Posterior cingulate gyrus (tissue), 11 donors: ENCODE measurements at places on chromosomes 2 and 18.

DNA sequence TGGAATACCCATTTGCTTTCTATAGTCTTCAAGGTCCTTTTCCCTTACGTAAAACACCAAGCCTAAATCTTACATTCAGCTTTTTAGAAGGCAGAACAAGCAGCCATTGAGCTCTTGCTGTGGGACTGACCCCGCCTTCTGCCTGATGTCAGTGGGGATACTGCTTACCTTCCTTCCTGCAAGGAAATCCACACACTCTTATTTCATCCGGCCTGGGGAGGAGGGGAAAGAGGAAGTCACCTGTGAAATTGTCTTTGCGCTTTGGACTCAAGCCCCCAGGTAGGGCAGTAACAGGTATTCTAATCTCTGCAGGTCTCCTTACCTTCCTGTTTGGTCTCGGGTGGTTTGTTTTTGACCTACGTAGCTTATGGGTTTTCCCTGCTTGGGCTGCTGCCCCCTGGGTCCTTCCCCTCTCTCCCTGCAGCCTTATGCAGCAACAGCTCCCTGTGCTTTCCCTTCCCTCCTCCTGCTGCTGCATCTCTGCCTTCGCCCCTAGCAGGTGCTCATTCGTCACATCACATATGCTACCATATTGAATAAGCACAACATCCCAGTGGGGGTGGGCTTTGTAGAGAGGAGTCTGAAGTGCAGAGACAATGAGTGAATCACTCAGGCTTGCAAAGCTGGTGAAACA lies 402.5 kb upstream of the TRIB2 start:
- no peak for DNase-seq

GRCh38 chr18:25351777-25352628 lies at the start of gene ZNF521:
Gene ZNF521 (minus strand): TSS chr18:25352166. CDS start chr18:25350946, 1,220 bp downstream.
- peak; percentile 97 for DNase-seq

DNA sequence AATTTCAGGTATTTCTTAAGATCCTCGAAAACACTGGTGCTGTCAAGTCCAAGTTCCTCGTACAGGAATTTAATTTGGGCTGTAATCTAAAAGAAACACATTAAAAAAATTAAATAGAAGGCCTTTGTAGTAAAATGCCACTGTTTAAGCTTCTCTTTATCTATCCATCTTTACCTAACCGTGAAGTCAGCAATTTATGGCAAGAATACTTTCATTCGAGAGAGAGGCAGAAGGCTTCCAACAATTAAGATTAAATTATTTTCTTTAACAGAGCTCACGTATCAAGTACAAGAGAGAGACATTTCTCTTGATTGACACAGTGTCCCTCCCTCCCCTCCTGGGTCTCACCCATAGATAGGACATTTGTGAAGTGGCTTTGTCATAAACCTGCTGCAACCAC lies 39.9 kb downstream of the PREPL start:
- DNase-seq, result no peak

- DNase-seq, result no peak
These were observed 36.3 kb upstream of the GREB1L start for GRCh38 chr18:21205695-21206094.

GRCh38 chr2:50840341-50841124 lies 191.4 kb downstream of the NRXN1 start:
- no peak for DNase-seq

GRCh38 chr2:138275881-138276280 lies 225.7 kb upstream of the SPOPL start:
- DNase-seq, result no peak

DNA sequence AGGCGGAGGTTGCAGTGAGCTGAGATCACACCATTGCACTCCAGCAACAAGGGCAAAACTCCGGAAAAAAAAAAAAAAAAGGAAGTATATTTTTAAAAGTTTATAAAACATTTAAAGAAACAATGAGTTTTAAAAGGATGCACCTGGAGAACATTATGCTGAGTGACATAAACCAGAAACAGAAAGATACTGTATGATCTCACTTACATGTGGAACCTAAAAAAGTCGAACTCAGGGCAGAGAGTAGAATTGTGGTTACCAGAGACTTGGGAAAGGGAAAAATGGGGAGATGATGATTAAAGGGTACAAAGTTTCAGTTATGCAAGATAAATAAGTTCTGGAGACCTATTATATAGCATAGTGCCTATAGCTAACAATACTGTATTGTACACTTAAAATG lies 52.8 kb upstream of the RTN4 start:
- DNase-seq, result no peak

GRCh38 chr2:55144922-55145820 lies 86.9 kb downstream of the CLHC1 start:
- no peak for DNase-seq

DNA sequence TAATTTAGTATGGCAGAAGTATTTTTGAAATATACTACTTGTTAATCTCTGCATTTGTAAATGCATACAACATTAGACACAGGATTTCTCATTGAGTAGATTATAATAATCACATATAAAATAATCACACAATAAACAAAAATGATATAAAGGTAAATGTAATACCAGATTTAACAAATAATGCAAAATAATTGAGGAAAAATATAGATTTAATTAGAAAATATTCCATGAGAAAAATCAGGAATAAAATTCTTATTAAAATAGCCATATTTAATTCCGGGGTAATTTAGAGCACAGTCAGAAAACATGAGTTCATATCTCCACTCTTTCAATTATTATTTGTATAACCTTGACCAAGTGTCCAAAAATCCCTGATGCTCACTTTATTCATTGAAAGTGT lies 385.9 kb upstream of the SYT4 start:
- no peak for DNase-seq

DNA sequence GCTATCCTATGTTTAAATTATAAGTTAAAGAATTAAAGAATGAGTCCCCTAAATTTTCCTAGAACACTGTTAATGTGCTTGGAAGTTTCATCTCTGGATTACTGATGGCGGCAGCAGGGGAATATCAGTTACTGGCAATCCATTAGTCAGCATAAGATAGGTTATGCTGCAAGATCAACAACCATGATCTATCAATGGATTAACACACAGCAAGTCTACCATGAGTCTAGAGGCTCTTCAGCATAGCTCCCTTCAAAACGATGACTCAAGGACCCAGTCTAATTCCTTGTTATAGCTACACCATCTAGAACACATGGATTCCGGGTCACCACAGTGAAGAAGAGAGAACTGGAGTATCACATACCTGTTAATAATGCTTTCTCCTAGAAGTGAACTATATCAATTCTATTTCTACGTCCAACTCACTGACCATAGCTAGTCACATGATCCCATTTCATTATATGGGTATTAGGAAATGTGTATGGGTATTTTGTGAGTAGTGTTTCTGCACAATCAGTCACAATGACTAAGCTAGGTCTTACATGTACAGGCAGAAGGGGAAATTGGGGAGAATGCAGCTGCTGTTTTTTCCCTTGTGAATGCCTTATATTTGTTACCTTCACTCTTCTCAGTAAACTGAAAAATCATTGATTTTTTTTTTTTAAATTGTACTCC lies 108.3 kb upstream of the MAPRE2 start:
- no peak for DNase-seq

- no peak for DNase-seq
These were observed 33.6 kb downstream of the PLCL1 start for GRCh38 chr2:197838036-197838435.
